ENCODE measurements at places on chromosomes 1 and 21. TPM values are rescaled to one million over a fixed set of nuclear protein-coding genes. Genes with fewer than 3 reads are reported as not detected.

Gene LIPI
- not detected for total RNA-seq

Gene SLC9C2
- not detected for total RNA-seq

Gene PLA2G4A
- 13.0 TPM for total RNA-seq

DNA sequence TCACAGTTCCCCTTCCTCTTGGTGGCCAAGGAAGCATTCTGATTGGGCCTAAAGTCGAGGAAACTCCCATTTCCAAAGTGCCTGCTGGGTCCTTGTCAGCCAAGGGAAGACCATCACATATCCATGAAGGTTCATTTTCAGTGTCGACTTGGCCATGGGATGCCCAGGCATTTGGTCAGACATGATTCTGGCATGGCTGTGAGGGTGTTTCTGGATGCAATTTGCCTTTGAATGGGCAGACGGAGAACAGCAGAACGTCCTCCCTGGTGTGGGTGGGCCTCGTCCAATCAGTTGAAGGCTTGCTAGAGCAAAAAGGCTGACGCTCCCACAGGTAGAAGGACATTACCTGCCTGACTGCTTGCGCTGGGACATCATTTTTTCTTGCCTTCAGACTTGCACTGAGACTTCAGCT lies 48.3 kb upstream of the LBR start:
- DNase-seq: no peak

- DNase-seq: no peak
Observed at GRCh38 chr1:111214884-111215283, 12.6 kb upstream of the CHI3L2 start.

GRCh38 chr1:33685256-33685655 lies 178.6 kb upstream of the HMGB4 start:
- no peak for DNase-seq

GRCh38 chr1:79945391-79945790 lies 938.9 kb upstream of the ADGRL4 start:
- no peak for DNase-seq

Data from Caki2 (cell line).